Stimulated activated CD8-positive, alpha-beta memory T cell treated with anti-CD3 and anti-CD28 coated beads, Interleukin-4, amount 100 ng/mL, for 48 hours (primary cell): ENCODE measurements at places on chromosomes 3 and 15.

- no peak for DNase-seq
These were observed 390.1 kb downstream of the IL20RB start for GRCh38 chr3:137347817-137348368.

DNA sequence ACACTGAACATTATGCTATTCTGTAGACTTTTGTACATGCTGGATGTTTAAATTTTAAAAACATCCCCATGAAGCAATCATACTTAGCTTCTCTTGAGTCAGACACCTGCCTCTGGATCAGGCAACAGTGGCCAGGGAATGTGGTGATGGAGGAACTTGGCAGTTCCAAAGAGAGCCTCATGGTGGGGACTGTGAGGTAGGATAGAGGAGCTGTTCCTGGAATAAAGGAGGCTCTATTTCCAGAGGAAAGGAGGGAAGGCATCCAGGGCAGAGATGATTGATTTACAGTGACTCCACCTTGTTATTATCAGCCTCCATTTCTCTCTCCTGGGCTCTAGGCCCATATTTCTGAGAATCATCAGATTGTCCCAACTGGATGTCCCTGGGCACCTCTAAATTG is 35.0 kb upstream of the ABHD17C start:
- no peak for DNase-seq

DNA sequence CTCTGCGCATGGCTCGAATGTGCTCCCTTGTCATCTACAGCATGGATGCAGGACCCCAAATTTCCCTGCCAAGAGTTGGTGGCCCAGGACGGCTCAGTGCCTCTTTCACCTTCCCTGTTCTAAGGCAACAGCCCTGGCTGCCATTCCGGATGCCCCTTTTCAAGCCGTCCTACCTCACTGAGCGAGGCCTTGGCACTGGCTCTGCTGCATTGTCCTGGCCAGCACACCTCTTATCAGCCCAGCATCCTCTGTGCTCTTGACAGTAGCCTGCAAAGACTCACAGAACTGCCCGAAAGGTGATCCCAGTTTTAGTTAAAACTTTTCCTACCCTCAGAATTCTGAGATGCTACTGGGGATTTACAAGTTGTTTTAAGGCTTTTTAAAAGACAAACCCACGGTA is 122.0 kb downstream of the MECOM start:
- no peak for DNase-seq

GRCh38 chr3:159280386-159281191 is 478.7 kb downstream of the MFSD1 start:
- DNase-seq, result no peak

DNA sequence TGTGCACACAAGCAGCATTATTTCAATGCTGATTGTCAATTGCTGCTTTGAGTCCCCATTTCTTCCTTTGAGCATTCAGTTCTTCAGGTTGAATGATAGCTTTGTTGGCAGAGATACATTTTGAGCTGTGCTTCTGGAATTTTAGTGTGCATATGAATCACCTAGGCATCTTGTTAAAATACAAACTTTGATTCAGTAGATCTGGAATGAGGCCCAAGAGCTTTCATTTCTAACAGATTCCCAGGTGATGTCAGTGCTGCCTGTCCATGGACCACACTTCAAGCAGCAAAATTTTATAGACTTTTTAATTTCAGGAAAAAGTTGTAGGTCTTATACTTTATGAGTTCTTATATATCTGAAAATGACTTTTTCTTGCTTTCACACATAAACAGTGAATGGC is 131.1 kb downstream of the ADAMTSL3 start:
- DNase-seq, result no peak

DNA sequence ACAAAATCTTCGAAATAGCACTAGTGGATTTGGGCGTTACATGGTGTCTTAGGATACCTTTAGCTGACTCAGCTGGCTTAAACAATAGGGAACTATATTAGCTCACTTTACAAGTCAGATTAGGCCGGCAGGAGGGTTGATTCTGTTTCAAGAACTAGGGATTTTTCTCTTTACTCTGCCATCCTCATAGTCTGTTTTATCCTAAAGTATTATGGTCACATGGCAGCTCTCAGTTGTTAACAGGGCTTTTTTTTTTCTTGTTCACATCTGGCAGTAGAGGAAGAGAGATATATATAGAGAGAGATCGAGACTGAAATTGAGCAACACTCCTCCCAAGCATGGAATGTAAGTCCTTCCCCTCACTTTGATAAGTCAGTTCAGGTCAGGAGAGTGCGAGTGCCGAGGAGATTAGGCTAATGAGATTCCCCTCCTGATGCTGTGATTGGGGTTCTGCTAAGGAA is 32.9 kb downstream of the CHP1 start:
- no peak for DNase-seq
